ENCODE measurements at places on chromosomes 1 and 21.
A peak's percentile ranks its signal among the peaks of the same experiment; 100 is the strongest.

GRCh38 chr1:107677697-107678096 is 287.3 kb downstream of the VAV3 start:
- no peak for DNase-seq

DNA sequence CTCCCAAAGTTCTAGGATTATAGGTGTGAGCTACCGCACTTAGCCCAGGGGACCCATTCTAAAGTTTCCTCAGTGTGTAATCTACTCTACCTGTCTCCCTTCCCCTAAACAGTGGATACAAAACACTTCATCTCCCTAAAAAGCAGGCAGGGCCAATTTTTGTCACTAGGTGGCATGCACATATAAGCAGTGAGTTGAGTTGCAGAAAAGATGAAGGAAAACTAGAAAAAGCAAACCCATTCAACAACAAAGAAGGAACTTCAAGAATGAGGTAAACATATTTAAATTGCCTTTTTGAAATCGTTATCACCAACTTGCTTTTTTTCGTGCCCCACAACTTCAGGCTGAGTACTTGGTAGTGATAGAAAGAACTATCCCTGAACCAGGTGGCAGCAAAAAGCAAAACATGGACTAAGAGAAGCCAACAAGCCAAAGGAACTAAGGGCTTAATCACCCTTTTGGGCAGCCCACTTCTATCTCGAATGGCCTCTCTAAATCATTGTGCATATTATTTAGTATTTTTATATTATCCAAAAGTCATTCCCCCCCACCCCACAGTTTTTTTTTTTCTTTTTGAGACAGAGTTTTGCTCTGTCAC is 19.7 kb upstream of the ALDH9A1 start:
- peak; percentile 13 for DNase-seq

DNA sequence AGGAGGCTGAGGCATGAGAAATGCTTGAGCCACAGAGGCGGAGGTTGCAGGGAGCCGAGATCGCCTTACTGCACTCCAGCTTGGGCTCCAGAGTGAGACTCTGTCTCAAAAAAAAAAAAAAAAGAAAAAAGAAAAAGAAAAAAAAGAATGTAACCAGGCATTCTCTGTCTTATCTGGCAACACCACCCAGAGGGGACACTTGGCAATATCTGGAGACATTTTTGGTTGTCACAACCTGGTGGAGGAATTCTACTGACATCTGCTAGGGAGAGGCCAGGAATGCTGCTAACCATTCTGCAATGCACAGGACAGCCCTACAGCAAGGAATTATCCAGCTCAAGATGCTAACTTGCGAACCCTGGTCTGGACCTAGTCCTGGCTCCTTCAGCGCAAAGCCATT is 2.3 kb upstream of the CNR2 start:
- DNase-seq: no peak

DNA sequence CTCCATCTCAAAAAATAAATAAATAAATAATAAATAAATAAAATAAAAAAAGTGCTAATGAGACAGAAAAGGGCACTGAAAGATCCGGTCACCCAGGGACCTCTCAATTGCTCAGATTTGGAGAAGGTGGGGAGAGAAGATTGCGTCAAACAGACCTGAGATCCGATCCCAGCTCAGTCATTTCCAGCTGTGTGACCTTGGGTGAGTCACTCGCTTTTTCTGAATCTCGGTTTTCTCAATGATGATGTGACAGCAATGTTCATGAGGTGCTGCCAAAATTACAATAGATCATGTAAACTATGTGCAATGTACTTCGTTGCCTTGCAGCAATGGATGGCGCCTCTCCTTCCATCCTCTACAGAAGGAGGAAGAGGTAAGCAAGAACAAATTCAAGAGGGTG is 11.1 kb upstream of the MEF2D start:
- DNase-seq: no peak

DNA sequence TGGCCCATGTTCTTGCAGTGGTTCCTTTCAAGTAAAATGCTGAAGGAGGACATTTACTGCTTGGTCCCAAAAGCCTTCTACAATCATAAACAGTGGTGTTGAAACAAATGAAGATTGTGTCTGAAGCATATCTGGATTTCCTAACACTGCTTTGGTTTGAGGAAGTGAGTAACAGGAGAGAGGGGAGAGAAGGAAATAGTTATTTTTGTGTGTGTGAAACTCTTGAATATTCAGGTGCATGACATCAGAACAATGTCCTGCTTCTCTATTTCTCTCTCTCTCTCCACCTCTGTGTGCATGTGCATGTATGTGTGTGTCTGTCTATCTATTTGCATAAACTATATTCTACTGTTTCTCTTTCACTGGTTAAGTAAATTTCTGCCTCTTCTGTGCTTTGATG is 61.4 kb upstream of the TNFSF18 start:
- no peak for DNase-seq

DNA sequence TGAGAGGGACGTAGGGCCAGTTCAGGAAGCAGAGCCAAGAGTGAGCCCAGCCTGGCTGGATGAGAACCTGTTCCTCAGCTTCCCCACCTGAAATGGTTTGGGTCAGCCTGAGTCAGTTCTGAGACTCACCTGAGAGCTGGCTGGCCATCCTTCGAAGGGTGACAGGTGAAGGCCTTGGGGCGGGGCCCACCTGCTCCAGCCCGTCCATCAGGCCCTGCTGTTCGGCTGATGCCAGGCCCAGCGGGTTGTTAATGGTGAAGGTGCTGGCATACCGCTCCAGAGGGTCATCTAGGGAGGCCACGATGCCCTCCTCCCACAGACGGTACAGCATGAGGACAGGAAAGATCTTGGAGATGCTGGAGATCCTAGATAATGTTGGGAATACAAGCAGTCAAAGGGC is 14.1 kb downstream of the LACTBL1 start:
- no peak for DNase-seq

GRCh38 chr1:212433577-212434462 is 1.1 kb downstream of the NENF start:
- DNase-seq: no peak

DNA sequence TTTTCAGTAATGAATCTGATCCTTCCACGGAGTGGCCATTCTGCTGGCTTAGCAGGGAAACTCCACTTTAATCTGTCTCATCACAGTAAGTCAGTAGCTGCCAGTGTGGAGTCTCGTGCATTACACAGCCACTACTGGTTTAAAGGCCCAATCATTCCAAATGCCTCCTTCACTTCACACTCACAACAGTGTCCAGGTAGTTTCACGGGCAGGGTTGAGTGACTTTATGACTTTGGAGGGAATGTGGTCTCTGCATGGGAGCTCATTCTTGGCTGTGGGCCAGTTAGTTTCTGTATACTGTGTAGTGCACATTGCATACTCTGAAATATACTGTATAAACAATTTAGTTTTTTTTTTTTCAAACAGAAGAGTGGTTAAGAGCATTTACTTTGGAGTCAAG is 34.6 kb upstream of the C1orf87 start:
- DNase-seq: no peak

GRCh38 chr21:35201288-35201687 is 152.2 kb upstream of the RUNX1 start:
- no peak for DNase-seq

DNA sequence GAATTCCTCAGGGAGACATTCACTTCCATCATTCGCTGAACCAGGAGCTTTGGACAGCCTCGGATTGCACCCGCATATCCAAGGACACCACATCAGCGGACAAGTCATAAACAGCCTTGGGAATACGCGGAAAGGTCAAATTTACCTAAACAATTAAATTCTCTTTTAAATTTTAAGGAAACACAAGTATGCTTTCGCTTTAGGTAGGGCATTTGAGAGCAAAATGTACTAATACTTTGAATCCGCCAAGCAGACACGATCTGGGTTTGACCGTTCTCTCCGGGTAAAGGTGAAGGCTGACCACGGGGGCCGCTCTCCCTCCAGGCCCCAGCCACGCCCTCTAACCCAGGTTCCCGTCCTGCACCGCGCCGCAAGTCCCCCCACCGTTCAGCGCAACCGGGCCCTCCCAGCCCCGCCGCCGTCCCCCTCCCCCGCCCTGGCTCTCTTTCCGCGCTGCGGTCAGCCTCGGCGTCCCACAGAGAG is 479 bp upstream of the ACADM start:
- DNase-seq: peak; percentile 45

GRCh38 chr1:3377166-3377565 is 77.3 kb upstream of the ARHGEF16 start:
- DNase-seq: no peak

DNA sequence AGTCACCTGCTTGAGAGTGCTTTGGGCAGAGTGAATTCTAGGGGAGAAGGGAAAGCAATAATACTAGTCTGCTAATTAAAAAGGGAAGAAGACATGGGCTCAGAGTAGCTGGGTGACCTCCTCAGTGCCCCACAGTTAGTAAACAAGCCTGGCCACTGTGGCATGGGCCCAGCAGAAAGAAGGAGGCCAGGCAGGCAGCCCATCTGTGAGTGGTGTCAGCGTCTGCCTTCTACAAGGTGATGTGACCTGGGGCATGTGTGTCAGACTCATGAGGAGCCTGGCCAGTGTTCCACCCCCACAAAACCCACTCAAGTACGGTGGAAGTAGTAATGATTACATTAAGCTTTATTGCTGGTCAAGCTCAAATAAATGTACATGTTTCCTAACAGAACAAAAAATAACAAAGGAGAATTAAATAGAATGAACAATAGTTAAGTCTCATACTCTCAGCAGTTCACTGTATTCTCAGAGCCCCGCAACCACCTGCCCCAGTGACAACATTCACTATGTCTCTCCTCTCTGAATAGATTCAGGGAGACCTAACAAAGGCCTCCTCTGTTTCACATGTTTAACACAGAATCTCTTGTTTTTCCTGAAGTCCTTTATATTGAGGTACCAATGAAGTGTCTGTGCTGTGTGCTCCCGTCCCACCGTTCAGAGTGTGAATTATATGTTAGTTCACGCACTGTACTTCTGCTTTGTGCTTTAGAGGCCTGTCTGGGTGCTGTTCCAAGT is 32.5 kb downstream of the SLC22A15 start:
- DNase-seq: no peak

GRCh38 chr1:176983731-176984130 is 180.8 kb downstream of the ASTN1 start:
- no peak for DNase-seq

GRCh38 chr1:70874818-70875217 is 172.8 kb downstream of the PTGER3 start:
- no peak for DNase-seq

- DNase-seq: no peak
Measured at GRCh38 chr21:27677546-27677945, 710.7 kb upstream of the ADAMTS5 start.

GRCh38 chr1:189312499-189312898 is 1165.2 kb downstream of the BRINP3 start:
- DNase-seq: no peak

GRCh38 chr1:203170625-203171330 is 4.8 kb downstream of the MYBPH start:
- no peak for DNase-seq

GRCh38 chr1:197915862-197916499 is 1.2 kb upstream of the LHX9 start:
- no peak for DNase-seq

- DNase-seq: no peak
Measured at GRCh38 chr1:87117761-87118368, 203.4 kb downstream of the HS2ST1 start.

GRCh38 chr1:67704351-67704750 is 19.4 kb downstream of the GADD45A start:
- DNase-seq: no peak

- DNase-seq: no peak
Measured at GRCh38 chr21:42214081-42214750, 4.7 kb upstream of the ABCG1 start.

DNA sequence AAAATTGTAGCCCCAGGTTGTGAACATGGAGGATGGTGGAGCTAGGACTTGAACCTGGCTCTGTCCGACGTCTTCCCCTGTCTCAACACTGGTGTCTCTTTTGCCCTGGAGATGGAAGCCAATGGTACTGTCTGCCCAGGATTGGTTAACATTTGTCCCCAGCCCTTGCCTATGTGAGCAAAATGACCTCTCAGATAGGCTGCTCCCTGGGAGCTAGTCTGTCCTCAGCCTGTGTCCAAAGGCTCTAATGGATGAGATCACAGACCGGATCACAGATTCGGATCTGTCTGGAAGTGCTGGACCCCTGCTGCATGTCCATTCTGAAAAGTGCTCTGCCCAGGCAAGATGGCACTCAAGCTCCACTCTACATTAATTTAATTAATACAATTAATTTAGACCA is 394.4 kb upstream of the VAMP3 start:
- DNase-seq: no peak

DNA sequence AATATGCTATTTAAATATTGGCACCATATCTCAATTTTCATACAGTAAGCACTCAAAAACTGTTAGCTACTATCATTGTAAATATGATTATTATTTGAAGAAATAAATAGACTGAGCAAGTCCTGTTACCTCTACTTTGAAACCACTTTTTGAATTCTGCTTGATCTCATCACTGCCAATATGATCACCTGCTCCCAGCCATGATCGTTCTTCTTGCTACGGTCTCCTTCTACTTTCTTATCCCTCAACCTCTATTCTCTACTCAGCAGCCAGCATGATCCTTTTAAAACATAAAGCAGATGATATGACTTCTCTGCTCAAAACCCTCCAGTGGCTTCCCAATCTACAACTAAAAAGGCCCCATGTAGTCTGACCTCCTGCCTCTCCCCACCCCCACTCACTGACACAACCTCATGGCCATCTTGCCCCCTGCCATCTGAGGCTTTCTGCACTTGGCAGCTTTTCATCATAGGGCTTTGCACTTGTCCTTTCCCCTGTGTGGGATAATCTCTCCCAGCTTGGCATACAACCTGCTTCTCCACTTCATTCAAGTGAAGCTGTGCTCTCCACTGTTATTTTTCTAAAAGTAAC is 27.2 kb downstream of the CD34 start:
- no peak for DNase-seq

DNA sequence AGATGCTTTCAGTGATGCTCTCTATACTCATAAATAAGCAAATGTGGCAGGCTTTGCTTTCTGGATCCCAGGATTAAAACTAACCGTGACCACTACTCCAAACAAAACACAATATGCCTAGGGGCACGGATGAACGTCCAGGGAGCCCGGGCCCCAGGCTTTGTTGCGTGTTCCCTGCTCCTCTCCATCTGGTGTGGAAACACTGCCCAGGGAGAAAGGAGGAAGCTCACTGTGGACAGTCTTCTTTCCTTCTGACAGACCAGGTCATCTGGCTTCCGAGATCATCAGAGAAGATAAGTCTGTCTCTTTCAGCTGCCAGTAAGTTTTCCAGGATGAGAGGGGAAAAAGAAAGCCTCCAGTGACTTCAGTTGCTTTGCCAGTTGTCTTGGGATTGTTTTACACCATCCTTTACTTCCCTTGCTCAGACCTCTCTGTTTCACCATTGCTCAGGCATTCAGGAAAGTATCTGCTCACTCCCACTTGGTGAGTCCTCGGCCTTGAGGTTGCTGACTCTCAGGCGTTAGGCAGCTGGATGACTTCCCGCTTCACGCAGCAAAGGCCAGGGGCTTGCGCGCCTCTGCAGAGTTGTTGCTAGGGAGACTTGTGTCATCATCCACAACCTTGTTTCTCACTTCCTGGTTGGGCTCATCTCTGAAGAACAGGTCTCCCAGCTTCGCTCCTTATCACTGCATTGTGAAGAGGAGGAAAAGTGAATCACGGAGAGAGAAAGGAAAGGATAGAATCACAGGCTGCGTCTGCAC is 20.6 kb upstream of the PGD start:
- no peak for DNase-seq

GRCh38 chr1:156477526-156478249 is 22.9 kb downstream of the MEF2D start:
- no peak for DNase-seq

GRCh38 chr1:65606426-65606825 is 186.0 kb downstream of the LEPR start:
- no peak for DNase-seq

GRCh38 chr1:203556047-203556851 is 62.3 kb downstream of the OPTC start:
- DNase-seq: no peak
